ENCODE measurements at places on chromosomes 16 and 17.

GRCh38 chr17:5898406-5898805 lies 171.8 kb upstream of the WSCD1 start:
- no peak for DNase-seq

- peak; percentile 54 for DNase-seq
These were observed 3.1 kb downstream of the RAB11FIP4 start for GRCh38 chr17:31394544-31394943.

DNA sequence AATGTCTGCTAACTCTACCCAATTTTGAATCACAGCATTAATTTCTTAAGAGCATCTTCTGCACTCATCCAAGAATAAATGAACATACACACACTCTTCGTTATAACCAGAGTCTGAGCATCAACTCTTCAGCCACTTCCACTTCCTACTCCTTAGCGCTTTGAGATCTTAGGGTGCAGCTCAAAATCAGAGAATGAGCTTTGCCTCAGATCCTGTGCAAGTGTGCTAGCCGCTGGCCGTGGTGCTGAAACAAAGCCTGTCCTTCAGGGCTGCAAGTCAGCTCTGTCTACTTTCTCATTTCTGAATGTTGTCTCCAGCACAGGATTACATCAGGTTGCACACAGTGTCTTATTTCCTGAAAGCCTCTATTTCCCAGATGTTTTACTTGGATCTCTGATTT lies 165.4 kb downstream of the AIPL1 start:
- DNase-seq: peak; percentile 35

DNA sequence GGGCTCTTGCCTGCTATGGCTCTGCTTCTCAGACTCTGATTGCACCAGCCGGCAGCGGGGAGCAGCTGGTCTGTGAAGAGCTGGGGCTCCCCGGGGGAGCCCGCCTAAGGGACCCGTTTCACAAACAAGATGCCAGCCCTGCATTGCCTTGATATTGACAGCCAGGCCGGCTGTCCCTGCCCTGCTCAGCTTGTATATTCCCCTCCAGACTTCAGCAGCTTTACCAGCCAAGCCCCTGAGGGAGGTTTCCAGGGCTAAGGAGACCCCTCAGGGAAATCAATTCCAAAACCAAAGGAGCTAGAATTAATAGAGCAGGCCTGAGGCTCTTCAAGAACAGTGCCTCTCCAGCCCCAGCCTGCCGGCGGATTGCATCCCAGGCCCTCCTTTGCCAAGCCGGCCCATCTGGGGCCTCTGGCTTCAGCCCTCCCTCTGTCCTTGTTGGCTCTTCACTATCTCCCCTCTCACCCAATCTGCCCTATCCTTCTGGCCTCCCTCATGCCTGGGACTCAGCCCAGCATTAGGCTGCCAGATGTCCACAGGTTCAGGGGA lies 5.7 kb downstream of the CALB2 start:
- DNase-seq: no peak

DNA sequence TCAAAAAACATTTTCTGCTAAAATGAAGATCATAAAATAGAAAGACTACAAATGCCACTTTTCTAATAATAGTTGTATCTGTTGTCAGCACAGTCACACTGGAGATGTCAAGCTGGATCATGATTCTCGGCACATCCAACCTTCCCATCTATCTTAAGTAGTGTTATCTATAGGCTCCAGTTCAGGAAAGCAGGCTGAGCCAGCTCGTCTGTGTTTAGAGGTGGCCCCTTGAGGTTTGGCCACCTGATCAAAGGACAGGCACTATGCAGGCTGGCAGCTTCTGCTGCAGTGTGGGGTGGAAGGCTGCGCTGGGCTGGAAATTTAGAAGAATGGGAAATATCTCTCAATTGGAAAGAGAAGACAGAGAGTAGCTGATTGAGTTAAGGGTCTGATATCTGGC lies 32.4 kb downstream of the SMYD4 start:
- DNase-seq: no peak

Data from GM12891 (cell line).